AG08395 (cell line): ENCODE measurements at places on chromosomes 5 and 9.
A peak's percentile ranks its signal among the peaks of the same experiment; 100 is the strongest.

DNA sequence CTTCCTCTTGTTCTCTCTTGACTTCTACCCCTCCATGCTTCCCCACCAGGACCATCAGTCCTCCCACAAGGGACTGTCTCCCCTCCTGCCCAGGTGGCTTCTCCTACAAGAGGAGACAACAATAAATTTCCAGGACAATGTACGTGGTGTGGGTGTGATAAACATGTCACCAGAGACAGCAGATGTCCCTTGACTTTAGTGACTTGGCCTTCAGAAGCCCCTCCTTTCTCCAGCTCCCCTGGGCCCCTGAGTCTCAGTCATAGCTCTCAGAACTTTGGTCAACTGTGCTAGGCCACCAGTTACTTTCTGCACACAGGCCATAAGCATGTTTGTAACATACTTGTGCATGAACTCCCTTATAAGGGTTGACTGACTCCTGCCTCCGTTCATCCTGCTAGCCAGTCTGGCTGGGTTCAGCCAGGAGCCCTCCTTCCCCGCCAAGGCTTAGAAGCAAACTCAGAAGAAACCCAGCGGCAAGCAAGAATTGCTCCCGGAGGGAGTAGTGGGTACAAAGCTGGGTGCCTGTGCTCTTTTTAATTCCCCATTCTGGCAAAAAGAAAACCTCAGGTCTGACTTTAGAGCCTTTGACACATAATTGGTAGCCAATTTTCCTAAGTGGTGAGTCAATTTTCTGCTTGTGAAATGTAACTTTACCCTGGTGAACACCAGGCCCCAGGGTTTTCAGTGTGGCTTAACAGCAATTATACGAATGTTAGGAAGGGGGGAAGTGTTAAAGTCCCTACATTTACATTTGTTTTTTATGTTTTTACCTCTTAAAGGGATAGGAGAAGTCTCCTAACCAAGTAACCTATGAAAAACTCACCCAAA, 49.2 kb downstream of the EBF1 start:
- DNase-seq, result peak; percentile 63

- no peak for DNase-seq
Measured at GRCh38 chr5:173984218-173984617, 4.8 kb upstream of the C5orf47 start.

DNA sequence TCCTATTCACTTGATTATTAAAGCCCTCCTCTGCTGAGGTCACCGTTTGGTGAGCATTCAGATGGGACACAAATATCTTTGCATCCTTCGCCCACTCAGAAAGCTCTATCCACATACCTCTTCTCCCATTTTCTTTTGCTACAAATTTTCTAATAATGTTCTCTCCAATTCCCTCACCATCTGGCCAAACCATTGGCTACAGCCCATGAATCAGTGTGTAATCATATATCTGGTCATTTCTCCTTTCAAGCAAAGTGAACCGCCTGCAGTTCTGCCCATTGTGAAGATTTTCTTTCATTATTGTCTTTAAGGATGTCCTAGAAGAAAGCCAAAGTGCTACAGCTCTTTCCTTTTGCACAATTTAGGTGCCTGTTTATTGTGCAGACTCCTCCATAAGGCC, 54.2 kb upstream of the DAPK1 start:
- DNase-seq, result no peak

DNA sequence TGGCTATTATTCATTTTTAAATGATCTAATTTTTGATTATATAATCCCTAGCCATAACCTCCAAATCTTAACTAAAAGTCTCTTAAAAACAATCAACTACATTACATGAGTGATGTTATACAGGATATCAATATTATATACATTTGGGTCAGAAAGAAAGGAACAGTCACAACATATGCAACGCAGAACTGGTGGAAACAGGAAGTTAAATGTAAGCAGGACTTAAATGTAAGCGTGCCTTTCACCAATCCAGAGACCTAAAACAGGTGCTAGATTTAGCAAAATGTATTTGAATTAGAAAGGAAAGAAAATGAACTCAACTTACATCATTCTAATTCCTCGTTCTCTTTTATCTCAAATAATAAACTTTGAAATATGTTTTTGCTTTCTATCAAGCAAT, 738.5 kb downstream of the PTPRD start:
- no peak for DNase-seq

- no peak for DNase-seq
Measured at GRCh38 chr9:113640418-113640817, 176.9 kb downstream of the RGS3 start.
